ENCODE measurements at places on chromosomes 1 and 21. TPM values are rescaled to one million over a fixed set of nuclear protein-coding genes. Genes with fewer than 3 reads are reported as not detected.

The DMRTA2 gene
- total RNA-seq, result not detected

The CFHR5 gene
- total RNA-seq, result not detected

The CDA gene
- 1.6 TPM for total RNA-seq

The C2CD4D gene
- total RNA-seq, result not detected

The BCAN gene
- not detected for total RNA-seq

The ILDR2 gene
- not detected for total RNA-seq

The LCE3E gene
- total RNA-seq, result not detected

The PLXNA2 gene
- 22.7 TPM for total RNA-seq

The C1orf141 gene
- not detected for total RNA-seq
